ENCODE measurements at places on chromosomes 1 and 21. TPM values are rescaled to one million over a fixed set of nuclear protein-coding genes. Genes with fewer than 3 reads are reported as not detected.

GRCh38 chr1:60911966-60912697 is 170.2 kb upstream of the NFIA start:
- DNase-seq: no peak

DNA sequence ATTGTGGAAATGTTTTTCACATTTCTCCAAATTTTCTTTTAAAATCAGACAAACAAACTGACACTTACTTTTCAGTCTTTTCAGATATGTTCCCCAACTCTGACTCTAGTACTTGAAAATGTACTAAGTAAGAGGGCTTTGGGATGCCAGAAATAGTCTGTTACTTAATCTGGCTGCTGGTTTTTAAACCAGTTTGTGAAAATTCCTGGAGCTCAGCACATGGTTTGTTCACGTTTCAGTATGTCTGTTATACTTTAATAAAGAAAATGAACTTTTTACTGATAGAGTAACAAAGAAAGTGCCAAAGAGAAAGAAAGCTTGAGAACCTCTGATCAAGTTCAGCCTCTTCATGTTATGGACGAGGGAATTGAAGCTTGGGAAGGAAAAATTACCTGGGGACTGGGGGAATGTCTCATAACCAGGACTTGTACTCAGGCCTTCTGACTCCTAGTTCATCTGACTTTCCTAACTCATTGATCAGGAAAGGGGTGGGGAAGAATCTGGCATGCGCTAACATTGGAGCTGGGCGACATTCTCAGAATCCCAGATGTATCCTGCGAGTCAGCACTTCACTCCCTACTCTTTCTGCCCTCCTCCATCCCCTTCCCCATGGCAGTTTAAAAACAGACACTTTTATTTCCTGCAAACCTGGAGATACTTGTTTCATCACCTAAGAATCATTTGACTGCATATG is 30.8 kb upstream of the DNAJC6 start:
- DNase-seq: no peak

DNA sequence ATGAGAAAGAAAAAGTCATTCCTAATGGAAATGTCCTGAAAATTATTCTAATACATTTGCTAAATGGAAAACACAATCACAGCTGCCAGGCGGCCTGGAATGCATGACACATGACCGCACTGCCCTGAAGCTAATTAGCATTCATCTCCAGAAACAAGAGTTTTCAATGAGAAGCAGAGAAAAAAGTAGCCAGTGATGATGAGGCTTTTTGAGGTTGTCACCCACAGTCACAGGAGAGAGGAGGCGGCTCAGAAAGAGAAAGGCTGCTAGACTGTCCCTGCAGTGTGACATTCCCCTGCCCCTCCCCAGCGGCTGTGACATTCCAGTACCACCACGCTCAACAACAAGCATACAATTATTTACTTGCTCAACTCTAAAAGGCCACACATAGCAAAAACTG is 122.9 kb upstream of the KRTAP19-8 start:
- no peak for DNase-seq

DNA sequence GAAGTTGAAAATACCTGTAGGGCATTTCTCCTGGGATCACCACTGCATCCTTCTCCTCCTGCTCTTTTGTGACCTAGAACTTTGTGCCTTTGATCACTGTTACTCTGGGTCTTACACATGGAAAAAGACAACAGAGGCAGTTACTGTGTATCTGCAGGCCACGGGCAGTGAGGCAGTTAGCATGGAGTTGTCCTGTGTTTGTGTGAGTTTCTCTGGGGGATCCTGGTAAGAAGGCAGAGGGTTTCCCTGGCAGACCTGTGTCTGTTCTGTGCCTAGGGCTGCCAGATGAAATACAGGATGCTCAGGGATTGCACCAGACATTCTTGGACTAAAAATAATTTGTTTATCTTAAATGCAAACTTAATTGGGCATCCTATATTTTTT is 44.4 kb upstream of the SCCPDH start:
- no peak for DNase-seq

DNA sequence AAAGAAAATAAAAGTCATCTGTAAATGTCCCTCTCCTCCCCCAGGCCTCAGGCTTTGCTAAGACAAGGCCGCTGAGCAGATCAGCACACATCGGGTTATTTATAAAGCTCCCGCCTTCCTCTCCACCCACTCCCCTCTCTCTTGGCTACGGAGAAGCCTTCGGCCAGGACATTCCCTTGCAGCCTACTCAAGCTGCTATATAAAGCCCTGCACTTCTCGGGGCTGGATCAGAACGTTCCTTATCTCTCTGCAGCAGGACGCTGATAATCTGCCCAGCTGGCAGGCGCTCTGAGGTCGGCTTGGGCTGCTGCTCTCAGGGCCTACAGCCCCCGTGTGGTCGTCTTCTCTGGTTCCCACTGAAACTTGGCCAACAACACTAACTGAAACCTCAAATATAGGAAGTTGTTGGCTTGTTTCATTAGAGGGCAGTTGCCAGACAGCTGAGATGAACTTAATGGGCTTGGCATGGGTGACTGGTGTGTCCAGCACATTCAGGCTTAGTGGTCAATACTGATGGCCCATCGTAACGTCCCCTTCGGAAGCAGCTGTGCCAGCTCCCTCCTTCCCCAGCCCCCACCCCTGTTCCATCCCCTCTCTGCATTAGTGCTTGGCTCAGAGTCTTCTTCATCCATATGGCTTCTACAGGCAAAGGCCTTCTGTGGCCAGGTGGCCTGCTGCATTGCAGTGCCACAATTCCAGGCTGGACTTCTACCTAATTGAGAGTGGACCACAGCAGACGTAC is 64.6 kb downstream of the IER5 start:
- DNase-seq: peak; percentile 91

DNA sequence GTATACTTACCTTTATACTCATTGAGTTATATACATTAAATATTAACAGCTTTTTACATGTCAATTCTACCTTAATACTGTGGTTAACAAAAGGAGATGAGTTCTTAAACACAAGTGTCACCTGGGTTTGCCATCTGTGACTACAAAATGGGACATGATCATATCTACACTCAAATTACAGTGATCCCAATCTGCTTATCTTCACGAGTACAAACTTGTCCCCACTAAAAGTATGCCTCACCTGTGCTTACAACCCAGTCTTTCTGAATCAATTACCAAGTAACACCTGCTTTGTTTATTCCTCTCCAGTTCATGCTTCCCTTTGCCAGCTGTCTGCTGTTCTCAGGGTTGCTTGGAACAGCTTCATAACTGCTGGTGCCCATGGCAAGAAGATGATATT is 8.8 kb downstream of the CD1E start:
- DNase-seq: no peak

The KCND3 gene
- 1.2 TPM for polyA plus RNA-seq

Data from spleen (tissue), 13 donors.